Heart left ventricle (tissue), 16 donors: ENCODE measurements at places on chromosomes 13 and 19. TPM values are rescaled to one million over a fixed set of nuclear protein-coding genes. Genes with fewer than 3 reads are reported as not detected.

ZNF430 gene
- total RNA-seq = 2.9 TPM

GRCh38 chr19:34236035-34236987 is 18.0 kb upstream of the GARRE1 start:
- peaks cover 23% of the 10 kb centered on the region for H3K4me1 ChIP-seq
- no peak overlapping the region for H3K27ac ChIP-seq
- no peak for DNase-seq
- no peaks in the 10 kb centered on the region for H3K36me3 ChIP-seq
- no peaks in the 10 kb centered on the region for H3K27me3 ChIP-seq

CEACAM3 gene
- not detected for total RNA-seq

- H3K4me1 ChIP-seq = peaks cover 32% of the 10 kb centered on the region
- no peak overlapping the region for H3K27ac ChIP-seq
- DNase-seq = no peak
- no peak overlapping the region for H3K4me3 ChIP-seq
- H3K36me3 ChIP-seq = peaks cover 48% of the 10 kb centered on the region
Measured at GRCh38 chr13:20993661-20994440, 67.5 kb downstream of the LATS2 start.

- no peaks in the 10 kb centered on the region for H3K36me3 ChIP-seq
- peaks cover 3% of the 10 kb centered on the region for H3K27me3 ChIP-seq
- H3K4me1 ChIP-seq = no peaks in the 10 kb centered on the region
- no peak overlapping the region for H3K4me3 ChIP-seq
- no peak for DNase-seq
Measured at GRCh38 chr13:100940658-100941057, 266.1 kb upstream of the TMTC4 start.

DNA sequence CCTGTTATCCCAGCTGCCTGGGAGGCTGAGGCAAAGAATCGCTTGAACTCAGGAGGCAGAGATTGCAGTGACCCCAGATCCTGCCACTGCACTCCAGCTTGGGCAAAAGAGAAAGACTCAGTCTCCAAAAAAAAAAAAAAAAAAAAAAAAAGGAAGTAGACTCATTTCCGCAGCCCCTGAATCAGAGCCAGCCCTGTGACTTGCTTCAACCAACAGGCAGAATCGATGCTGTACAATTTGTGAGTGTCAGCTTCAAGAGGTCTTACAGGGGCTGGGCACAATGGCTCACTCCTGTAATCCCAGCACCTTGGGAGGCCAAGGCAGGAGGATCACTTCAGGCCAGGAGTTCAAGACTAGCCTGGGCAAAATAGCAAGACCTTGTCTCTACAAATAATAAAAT is 12.8 kb downstream of the ANKRD27 start:
- peaks cover 18% of the 10 kb centered on the region for H3K4me1 ChIP-seq
- H3K27ac ChIP-seq = no peak overlapping the region
- DNase-seq = no peak
- peaks cover 14% of the 10 kb centered on the region for H3K36me3 ChIP-seq
- no peaks in the 10 kb centered on the region for H3K27me3 ChIP-seq

DNA sequence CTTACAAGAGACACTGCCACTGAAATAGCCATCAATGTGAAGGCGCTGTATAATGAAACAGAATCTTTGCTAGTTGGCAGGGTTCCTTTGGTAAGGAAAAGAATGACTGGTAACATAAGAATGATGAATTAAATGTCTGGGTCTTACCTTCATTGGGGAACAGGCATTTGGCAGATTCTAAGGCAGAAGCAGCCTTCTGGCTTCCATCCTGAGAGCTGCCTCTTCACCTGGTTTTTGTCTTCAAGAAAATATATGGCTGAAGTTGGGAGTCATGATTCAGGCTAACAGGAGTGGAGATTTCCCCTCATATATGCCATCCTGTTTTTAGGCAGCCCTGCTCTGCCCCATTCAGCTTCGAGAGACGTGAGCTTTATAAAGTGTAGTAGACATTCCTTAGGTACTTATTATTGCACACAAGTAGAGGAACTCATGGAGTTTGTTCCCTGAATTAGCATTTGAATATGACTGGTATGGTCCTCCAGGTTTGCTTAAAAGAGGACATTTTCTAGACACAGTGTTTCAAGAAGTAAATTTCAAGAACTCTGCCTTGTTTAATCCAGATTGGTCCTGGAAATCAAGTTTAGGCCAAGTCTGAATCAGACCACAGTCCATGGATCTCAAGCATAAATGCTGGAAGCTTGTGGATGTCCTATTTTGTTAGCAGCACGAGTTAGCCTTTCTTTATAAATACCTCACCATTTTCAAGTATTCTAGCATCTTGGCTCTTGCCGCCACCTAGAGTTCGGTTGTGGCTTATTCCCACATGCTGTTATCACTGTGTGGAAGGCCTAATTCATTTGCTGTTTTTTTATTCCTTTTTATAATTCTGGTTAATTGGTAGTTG is 56.2 kb upstream of the AKAP11 start:
- no peak for DNase-seq
- peaks cover 75% of the 10 kb centered on the region for H3K36me3 ChIP-seq
- no peaks in the 10 kb centered on the region for H3K27me3 ChIP-seq
- no peak overlapping the region for H3K4me3 ChIP-seq

- H3K36me3 ChIP-seq = no peaks in the 10 kb centered on the region
- no peak overlapping the region for H3K4me3 ChIP-seq
- peak; percentile 81 for DNase-seq
- no peaks in the 10 kb centered on the region for H3K27me3 ChIP-seq
Measured at GRCh38 chr19:43624933-43625332, 5.5 kb upstream of the ZNF428 start.

GRCh38 chr19:48556825-48557224 is 4.9 kb downstream of the SULT2B1 start:
- no peak for DNase-seq
- H3K27me3 ChIP-seq = peaks cover 22% of the 10 kb centered on the region
- H3K36me3 ChIP-seq = no peaks in the 10 kb centered on the region
- H3K4me3 ChIP-seq = no peak overlapping the region
- no peak overlapping the region for H3K27ac ChIP-seq
- H3K4me1 ChIP-seq = no peaks in the 10 kb centered on the region

GADD45B gene
- total RNA-seq = 85.6 TPM

GTF2F2 gene
- total RNA-seq = 20.5 TPM

DNA sequence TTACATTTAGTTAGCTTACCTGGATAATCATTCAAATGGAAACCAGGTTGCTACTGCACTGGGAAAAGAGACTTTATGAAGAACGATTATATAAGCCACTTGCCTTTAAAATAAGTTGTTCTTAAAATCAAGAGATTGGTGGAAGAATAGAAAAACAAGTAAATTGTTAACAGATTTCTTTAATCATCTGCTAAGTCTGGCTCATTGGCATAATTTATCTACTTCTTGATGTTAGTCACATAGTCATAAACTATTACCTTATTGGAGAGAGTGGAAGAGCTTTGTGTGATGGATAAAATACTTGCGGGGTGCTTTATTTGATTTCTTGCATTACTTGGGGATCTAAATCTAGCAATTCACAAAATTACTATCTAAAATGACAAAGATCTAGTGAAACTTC is 6.8 kb downstream of the LSM14A start:
- no peak overlapping the region for H3K4me3 ChIP-seq
- H3K27me3 ChIP-seq = no peaks in the 10 kb centered on the region
- H3K27ac ChIP-seq = no peak overlapping the region
- H3K36me3 ChIP-seq = no peaks in the 10 kb centered on the region

PRTN3 gene
- total RNA-seq = not detected

DNA sequence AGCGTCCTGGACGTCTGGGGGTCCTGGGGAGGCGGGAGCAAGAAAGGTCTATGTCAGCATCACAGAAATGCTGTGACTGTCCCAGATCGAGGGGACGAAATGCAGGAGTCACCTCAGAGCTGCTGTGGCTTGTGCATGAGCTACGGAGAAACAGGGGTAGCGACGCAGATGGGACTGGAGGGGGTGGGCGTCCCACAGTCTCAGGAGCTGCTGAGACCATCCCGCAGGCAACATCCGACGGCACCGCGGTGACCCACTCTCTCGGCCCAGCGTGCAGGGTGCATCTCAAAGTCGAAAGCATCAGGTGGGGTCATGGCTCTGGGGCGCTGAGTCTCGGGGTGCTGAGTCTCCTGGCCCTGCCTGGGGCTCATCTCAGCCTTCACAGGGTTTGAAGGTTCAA is 37.4 kb upstream of the C13orf46 start:
- no peak overlapping the region for H3K4me3 ChIP-seq
- peaks cover 53% of the 10 kb centered on the region for H3K36me3 ChIP-seq
- H3K27ac ChIP-seq = no peak overlapping the region
- no peaks in the 10 kb centered on the region for H3K4me1 ChIP-seq
- H3K27me3 ChIP-seq = no peaks in the 10 kb centered on the region

GRCh38 chr13:63999614-64000305 is 2584.1 kb upstream of the PCDH20 start:
- H3K27ac ChIP-seq = no peak overlapping the region
- no peaks in the 10 kb centered on the region for H3K27me3 ChIP-seq
- DNase-seq = no peak
- H3K36me3 ChIP-seq = no peaks in the 10 kb centered on the region
- H3K4me1 ChIP-seq = no peaks in the 10 kb centered on the region
- no peak overlapping the region for H3K4me3 ChIP-seq

- no peaks in the 10 kb centered on the region for H3K27me3 ChIP-seq
- peak overlapping the region; percentile 38 for H3K27ac ChIP-seq
- peaks cover 3% of the 10 kb centered on the region for H3K4me1 ChIP-seq
Measured at GRCh38 chr19:38735257-38735686, 9.0 kb downstream of the CAPN12 start.

DNA sequence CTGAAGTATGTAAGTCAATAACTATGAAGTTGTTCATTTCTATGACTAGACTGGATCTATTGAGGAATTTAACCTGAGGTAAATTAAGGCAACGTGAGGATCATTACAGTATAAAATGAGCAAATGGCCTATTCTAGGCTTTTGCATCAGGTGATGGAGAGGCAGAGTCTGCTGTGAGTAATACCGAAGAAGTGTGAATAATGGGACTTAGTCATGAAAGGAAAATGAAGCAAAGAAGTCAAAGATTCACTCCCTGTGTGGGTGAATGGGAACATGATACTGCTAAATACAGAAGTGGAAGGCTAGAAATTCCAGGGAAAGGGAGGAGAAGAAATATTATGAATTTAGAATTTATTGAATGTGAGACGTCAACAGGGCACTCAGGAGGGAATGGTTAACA is 774.1 kb downstream of the LIG4 start:
- no peak for DNase-seq
- H3K27me3 ChIP-seq = no peaks in the 10 kb centered on the region
- H3K4me3 ChIP-seq = no peak overlapping the region
- H3K4me1 ChIP-seq = no peaks in the 10 kb centered on the region
- H3K27ac ChIP-seq = no peak overlapping the region

PEAK3 gene
- 1.3 TPM for total RNA-seq
